HEK293T (cell line): ENCODE measurements at places on chromosomes 2 and 18.

DNA sequence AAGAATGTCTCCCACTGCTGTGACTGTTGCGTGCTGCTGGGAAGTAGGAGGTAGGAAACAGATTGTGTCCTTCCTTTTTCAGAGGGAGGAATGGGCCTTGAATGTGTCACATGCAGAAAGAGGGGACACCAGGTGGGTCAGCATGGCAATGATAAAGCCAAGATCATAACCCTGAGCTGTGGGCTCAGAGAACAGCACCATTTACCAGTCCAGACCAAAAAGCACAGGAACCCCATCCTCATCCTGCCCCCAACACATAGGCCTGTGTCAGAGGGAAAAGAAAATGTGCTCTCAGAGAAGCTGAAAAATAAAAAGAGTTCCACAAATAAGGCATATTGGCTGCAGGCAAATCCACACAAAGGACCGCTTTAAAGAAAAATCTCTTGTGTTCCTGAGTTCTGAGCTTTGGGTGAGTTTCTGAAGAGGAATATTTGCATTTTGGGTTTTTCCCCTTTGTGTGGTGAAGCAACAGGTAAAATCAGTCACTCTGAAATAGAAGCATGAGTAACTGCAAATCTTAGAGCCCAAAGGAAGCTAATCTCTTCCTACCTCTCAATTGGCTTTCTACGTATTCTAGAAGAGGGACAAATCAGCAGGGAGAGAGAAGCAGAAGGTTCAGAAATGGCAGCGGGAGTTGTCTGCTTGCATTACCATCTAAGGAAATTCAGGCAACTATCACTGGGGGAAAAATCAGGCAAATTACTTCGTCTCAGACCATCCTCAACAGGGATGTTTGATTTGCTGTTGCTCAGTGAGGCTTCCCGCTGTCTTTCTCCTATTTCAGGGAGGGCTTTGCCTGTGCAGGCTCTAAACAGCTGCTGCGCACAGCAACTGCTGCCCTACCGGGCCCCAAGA, 106.8 kb downstream of the BCL11A start:
- DNase-seq = no peak

GRCh38 chr18:11823545-11823944, 27.7 kb upstream of the CHMP1B start:
- no peak for DNase-seq

DNA sequence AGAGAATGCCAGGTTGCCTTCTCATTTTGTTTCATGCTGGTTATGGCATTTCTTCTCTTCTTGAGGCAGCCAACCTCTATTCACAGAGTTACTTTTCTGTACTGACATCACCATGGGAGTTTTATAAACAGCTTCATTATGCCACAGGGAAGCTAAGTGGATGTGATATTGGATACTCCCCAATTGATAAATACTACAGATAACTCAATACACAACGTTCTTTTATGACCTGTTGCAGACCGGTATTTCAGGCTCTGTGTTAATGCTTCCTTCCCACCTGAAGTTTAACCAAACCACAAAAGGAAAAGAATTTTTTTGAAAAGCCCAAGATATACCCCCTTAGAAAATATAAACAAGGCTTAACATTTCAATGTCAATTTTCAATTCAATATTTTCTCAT, 258.3 kb upstream of the SOX11 start:
- DNase-seq = no peak

GRCh38 chr18:41459656-41460055, 495.4 kb upstream of the PIK3C3 start:
- DNase-seq = no peak

GRCh38 chr2:66346231-66346664, 88.7 kb upstream of the MEIS1 start:
- no peak for DNase-seq

DNA sequence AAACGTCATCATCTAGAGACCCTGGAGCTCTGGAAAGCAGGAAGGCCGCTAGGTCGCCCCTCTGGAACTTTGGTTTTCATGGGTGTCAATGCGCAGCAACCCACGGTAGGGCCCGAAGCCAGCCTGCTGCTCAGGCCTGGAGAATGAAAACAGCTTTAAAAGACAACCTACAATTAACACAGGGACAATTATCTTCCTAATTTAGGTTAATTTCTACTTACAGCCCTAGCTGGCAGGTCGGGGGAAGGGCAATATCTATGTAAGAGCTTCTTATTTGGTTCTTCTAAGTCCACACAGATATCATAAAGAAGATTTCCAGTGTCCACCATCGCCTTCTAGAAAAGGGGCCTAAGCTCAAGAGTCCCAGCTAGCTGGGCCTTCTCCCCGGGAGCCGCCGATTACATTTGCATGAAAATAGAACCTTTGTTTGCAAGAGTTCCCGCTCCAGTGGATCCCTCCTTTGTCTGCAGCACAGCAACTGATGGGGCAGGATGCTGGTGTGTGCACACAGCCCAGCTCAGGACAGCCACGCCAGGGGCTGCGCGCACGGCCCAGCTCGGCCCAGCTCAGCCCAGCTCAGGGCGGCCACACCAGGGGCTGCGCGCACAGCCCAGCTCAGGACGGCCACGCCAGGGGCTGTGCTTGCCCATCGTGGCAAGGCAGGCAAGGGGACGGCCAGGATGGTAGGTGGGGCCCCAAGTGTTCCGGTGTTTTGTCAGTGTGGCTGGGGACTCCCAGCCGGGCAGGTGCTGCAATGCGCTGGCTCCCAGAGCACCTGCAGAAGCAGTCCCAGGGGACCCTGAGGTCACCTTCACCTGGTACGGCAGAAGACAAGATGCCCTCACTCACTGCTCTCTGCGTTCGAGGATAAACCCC, 109.1 kb downstream of the HDAC4 start:
- no peak for DNase-seq
